ENCODE measurements at places on chromosomes 5 and 9.

GRCh38 chr9:121634329-121635261 is 16.8 kb upstream of the DAB2IP start:
- peak; percentile 53 for DNase-seq

GRCh38 chr9:115034801-115035200 is 83.2 kb downstream of the TNC start:
- no peak for DNase-seq

DNA sequence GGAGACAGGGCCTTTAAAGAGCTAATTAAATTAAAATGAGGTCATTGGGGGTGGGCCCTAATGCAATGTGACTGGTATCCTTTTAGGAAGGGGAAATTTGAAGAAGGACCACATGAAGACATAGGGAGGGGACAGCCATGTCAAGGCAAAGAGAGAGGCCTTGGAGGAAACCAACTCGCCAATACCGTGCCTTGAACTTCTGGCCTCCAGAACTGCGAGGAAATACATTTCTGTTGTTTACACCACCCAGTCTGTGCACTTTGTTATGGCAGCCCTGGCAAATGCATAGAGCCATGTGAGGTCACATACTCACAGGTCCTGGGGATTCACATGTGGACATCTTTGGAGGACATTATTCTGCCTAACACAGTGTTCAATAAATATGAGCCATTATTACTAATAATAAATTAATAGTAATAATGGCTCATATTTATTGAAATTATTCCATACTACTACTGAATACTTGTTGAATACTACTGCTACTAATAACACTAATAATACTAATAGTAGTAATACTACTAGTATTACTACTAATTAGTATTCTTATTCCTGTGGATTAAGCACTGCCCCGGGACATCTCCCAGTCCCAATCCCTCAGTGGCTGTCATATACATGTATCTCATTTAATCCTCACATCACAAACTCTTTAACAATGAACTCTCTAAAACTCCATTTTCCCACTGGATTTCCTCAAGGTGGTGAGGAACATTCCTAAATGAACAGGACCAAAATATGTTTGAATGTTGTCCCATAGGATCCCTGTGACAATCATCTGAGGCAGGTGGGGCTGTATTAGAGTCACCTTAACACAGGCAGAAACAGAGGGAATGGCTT is 8.4 kb downstream of the TRAF1 start:
- no peak for DNase-seq

GRCh38 chr9:13274886-13275641 is 4.4 kb downstream of the MPDZ start:
- no peak for DNase-seq

DNA sequence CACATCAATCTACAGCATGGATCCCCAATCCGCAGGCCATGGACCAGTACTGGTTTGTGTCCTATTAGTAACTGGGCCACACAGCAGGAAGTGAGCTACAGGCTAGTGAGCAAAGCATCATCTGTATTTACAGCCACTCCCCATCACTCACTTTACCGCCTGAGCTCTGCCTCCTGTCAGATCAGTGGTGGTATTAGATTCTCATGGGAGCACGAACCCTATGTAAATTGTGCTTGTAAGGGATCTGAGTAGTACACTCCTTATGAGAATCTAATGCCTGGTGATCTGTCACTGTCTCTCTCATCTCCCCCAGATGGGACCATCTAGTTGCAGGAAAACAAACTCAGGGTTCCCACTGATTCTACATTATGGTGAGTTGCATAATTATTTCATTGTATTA is 212.7 kb upstream of the FAM174A start:
- no peak for DNase-seq

DNA sequence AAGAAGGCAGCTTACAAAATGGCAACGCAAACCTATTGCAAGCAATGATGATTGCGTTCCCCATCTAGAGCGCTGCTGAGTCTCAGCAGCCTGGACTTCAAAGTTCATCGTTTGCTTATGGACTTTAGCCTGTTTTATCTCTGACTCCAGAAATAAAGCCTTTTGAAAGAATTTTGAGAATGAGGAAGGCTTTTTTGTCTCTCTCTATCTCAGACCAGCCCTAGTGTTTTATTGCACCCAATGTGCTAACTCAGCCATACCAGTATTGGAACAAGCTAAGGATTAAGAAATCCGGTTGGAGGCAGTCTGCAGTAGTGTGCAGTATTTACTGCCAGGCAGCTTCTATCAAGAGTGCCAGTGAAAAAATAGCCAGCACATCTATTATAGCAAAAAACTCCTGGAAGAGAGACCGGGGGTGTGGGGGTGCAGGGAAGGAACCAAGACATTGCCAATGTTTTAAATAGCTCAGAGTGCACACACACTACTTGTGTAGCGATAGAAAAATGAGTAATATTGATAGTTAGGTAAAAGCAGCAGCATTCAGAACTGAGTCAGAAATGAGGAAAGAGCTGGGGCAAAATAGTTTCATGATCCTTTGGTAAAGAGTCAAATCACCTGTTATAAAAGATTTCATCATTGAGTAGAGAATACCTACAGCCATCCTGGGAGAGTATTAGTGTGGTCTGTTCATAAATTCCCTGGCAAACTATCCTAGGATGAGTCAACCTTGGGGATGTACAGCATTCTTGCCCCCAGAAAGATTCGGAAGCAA is 219.0 kb downstream of the ZNF608 start:
- DNase-seq: no peak

GRCh38 chr9:78031444-78031892 is at the start of gene GNAQ:
Gene GNAQ, minus strand, starts transcription at chr9:78031811. Its CDS starts 576 bp downstream, at chr9:78031235.
- DNase-seq: no peak

DNA sequence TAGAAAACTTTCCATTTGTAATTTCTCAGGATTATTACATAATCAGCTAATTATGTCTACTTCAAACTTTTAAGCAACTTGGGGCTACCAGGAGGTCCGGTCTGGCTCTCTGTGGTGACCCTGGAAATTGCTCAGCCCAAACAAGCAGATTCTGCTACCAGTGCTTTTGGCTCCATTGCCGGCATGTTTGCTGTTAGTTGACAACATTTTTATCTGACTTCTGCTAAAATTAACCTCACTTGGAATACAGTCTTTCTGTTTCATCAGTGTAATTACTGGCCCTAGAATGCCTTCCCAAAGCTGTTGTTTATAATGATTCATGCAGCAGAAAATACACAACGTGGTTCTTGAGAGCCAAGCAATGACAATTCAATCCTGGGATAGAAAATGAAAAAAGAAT is 38.5 kb upstream of the FAM81B start:
- no peak for DNase-seq

- DNase-seq: no peak
Observed at GRCh38 chr5:143605403-143606005, 202.0 kb upstream of the NR3C1 start.

DNA sequence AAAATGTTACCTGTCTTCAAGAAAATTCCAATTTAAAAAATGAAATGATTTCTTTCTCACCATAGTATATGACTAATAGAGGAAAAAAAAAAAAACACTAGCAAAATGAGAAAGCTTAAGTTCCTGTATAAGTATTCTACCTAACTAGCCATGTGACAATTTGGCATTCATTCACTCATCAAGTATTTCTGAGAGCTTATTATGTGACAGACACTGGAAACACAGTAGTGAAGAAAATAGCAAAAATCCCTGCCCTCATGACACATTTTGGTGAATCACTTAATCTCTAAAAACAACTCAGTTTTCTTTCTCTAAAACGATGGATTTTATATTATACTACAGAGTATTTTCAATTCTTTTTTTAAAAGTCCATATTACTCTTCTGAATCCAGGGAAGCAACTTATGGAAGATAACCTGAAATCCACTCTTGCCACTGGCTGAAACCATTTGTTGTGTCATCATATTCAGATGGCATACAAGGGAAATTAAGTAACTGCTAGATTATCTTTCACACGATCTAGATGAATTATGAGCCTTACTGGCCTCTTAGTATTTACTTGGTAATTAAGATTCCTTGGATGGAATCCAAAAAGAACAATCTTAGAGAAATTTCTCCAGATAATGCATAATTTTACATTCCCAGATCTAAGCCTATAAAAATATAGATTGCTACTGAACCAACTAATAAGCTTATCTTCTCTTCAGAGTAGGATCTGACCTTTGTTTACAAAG is 5.5 kb downstream of the PTBP3 start:
- DNase-seq: no peak

GRCh38 chr5:2748179-2748860 is 3.2 kb downstream of the IRX2 start:
- DNase-seq: no peak

- no peak for DNase-seq
Observed at GRCh38 chr5:51398875-51399642, 15.8 kb downstream of the ISL1 start.

- no peak for DNase-seq
Observed at GRCh38 chr9:82546136-82546535, 516.8 kb downstream of the RASEF start.

All from GM12891 (cell line).